Liver (tissue), 10 donors: ENCODE measurements at places on chromosomes 6 and 20.

- no peak for DNase-seq
These were observed 32.2 kb upstream of the HIVEP1 start for GRCh38 chr6:11979866-11980265.

DNA sequence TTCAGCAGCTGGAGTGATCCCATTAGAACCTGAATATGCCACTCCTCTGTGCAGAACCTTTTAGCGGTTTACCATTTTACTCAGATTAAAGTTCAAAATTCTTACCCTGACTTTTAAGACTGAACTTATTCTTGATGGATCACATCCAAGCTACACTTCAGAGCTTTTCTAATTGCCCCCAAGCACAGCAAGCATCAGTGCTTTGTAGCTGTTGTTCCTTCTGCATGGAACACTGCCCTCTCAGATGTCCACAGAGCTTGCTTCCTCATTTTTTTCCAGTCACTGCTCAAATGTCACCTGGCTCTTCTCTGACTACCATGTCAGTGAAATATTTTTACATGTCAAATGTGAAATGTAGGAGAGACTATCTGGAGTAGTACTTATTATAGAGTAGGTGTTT, 1.6 kb upstream of the SLC35B3 start:
- no peak for DNase-seq

- no peak for DNase-seq
These were observed 131.8 kb downstream of the SCML4 start for GRCh38 chr6:107692351-107692750.

DNA sequence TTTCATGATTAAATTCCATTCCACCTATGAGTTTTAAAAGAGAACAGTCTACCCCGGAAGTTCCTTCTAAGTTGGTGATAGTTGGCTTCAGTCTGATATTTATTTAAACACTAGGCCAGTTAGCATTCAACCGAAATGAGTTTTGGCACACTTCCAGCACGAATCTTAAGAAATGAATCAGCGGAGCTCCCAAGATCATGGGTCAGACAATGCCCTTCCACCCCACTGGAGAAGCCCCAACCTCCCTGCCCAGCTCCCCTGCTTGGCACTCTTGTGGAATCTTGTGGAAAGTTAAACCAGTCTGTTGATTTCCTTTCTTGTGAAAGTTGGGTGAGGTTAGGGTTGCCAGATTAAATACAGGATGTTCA, 64.3 kb downstream of the MKKS start:
- no peak for DNase-seq

DNA sequence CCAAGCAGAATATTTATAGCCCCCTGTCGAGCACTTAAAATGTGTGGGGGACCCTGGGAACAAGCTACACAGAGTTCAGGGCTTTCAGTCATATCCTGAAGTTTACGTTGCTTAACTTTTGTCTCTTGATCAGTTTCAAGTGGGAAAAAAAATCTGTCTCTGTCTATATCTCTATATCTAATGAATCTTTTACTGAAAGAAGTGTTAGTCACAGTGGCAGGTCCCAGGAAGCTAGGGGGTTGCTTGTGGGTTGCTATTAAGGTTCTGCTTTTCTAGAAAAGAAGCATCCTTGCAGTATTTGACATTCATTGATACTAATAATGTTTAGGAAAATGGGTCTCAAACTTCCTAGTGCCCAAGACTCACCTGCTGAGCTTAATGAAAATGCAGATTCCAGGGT, 76.7 kb upstream of the CLDN20 start:
- no peak for DNase-seq

- no peak for DNase-seq
These were observed 36.1 kb downstream of the KCNS1 start for GRCh38 chr20:45064812-45065211.

- DNase-seq = no peak
These were observed 40.6 kb downstream of the KCNS1 start for GRCh38 chr20:45060294-45060693.
